T follicular helper cell (primary cell): ENCODE measurements at places on chromosomes 3 and 15.

- no peak for DNase-seq
Observed at GRCh38 chr15:68631601-68632051, 52.8 kb downstream of the CORO2B start.

DNA sequence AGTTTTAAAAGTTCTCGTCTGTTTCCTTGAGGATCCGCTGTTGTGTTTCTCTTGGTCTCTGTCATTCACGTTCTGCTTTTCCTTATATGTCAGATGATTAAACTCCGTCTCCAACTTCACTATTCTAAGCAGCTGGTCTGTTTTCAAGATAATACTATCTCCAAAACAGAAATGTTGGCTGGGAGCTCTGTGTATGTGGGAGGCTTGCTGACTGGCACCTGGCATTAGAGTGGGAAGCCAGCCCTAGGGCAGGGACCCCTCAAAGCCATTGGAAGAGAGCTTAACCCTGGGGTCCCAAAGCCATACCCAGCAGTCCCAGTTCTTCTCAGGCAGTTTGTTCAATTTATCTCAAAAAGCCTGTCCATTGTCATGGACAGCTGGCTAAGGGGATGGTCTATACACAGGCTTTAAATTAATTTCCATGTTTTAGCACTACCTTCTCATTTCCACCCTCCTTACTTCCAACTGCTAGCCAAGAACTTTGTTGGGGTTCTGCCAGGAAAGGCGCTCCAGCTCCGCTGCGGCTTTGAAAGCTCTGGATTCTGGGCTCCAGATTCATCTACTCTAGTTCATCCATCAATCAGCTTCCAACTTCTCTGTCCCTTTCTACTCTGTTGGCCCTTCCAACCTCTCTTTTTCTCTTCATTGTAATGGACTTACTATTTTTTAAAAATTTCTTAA is 9.2 kb downstream of the BTBD1 start:
- DNase-seq: no peak

- DNase-seq: no peak
Observed at GRCh38 chr3:186708983-186709679, 8.0 kb upstream of the KNG1 start.

- DNase-seq: no peak
Observed at GRCh38 chr3:143973259-143974021, 1.8 kb downstream of the DIPK2A start.

- DNase-seq: no peak
Observed at GRCh38 chr3:19190602-19191001, 42.3 kb downstream of the KCNH8 start.

DNA sequence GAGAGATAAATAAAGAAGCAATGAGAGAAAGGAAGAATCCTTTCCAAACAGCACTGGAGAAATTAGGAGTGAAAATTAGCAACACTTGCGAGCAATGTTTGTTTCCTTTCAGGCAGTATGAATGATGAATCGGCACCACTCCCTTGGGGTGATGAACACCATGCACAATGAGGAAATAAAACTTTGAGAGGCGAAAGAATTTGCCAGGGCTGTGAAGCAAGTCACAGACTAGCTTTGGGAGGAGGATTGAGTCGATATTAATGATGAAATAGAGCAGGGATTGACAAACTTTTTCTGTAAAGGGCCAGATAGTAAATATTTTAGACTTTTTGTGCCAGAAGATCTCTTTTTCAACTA is 237.7 kb downstream of the AGBL1 start:
- no peak for DNase-seq

- DNase-seq: no peak
Observed at GRCh38 chr3:182435860-182436259, 357.4 kb upstream of the ATP11B start.

GRCh38 chr3:2896308-2896939 is 213.8 kb downstream of the IL5RA start:
- no peak for DNase-seq

DNA sequence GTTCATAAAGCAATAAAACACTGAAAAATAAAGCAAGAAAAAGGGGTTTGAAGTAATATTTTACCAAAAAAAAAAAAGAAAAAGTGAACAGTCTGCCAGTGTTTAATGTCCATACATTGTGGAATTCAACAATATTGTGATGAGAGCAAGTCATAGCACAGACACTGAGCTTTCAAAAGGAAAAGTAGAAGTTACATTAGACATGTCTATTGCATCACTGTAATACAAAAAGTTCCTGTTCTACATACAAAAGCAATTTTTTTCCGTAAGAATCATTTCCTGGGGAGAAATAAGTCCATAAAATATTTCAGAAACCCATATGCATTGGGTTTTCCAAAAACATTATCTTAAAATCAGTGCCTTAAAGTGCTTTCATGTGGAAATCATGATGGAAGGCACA is 11.8 kb upstream of the HDC start:
- DNase-seq: no peak

DNA sequence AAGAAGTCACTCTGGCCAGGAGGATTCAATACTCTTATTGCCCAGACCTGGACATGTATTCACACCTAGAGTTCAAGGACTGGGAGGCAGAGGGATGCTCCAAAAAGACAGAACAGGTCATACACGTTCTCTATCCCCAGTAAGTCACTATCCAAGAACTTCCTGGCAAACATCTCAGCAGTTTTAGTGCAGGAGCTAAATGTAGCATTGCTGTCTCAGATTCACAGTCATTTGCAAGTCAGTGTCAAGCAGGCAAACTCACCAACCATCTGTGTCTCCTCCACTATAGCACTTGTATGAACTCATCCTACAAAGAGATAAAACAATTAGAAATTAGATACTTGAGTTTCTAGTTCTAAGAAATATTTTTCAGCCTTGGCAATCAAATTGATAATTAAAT is 38.4 kb downstream of the ABHD17C start:
- no peak for DNase-seq

GRCh38 chr15:70605606-70606410 is 157.6 kb downstream of the UACA start:
- no peak for DNase-seq

DNA sequence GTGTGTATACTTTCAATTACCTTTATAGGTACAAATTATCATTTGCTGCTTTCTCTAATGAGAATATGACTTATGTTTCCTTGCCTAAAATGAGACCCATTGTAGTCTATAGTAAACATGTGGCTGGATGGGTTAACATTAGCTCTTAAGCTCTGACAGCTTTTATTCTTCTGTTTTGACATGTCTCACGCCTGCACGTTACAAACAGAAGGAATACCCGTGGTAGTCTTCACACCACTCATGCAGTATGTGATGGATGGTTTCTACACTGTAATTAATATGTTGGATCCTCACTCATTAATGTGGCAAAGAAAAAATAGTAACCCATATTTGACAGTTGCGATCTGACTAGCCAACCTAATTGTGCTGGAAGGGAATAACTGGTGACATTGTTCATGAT is 133.4 kb upstream of the MITF start:
- DNase-seq: no peak

- no peak for DNase-seq
Observed at GRCh38 chr3:194930377-194931204, 244.9 kb downstream of the FAM43A start.

GRCh38 chr15:59948924-59949613 is 55.0 kb upstream of the FOXB1 start:
- no peak for DNase-seq

DNA sequence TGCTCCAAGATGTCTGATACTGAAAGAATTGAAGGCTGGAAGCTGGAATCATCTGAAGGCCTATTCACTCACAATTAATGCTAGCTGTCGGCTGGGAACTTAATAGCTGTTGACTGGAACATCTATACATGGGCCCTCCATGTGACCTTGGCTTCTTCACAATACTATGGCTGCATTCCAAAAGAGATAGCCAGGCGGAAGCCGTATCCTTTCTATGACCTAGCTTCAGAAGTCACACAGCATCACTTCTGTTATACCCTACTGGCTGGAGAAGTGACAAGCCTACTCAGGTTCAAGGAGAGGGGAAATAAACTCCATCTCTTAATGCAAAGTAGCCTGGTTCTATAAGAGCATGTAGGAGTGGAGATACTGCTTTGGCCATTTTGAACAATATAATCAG is 50.9 kb upstream of the SPRED1 start:
- DNase-seq: no peak

DNA sequence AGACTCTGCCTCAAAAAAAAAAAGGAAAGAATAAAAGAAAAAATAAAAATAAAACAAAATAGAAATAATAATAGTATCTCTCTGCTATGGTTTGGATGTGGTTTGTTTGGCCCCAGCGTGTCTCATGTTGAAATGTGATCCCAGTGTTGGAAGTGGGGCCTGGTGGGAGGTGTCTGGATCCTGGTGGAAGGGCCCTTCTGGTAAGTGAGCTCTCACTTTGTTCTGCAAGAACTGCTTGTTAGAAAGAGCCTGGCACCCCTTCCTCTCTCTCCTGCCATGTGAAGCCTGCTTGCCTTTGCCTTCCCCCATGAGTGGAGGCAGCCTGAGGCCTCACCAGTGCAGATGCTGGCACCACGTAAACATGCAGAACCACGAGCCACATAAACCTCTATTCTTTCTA is 26.3 kb downstream of the TMEM44 start:
- DNase-seq: no peak

GRCh38 chr3:57127891-57128518 is 37.1 kb downstream of the IL17RD start:
- no peak for DNase-seq

DNA sequence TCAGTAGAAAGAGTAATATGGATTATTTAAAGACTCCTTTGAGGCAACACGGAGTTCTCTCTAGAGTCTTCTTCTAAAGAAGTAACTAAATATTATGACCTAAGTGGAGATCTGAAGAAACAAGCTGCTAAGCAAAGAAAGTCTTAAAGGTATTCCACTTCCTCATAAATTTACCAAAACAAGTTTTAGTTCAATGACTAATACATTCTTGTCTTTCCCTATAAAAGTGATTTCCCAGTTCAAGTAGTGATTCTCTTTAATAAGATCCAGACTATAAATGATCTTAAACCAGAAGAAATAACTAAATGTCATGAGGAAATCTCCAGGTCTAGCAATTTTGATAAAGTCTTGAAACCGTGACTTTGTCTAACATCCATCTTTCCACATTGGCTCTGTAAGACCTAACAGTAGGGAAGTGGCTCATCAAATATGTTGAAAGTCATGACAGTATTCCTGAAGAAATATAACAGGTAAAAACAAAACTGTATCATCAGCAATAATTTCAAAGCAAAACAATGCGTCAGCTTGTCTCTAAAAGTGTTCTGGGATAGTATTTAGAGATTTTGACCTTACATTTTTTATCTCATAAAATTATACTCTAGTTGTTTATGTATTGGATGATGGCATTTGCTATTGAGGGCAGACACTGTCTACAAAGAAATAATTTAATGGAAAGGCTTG is 51.8 kb upstream of the NEDD4 start:
- no peak for DNase-seq

GRCh38 chr3:197430502-197430901 is 125.3 kb downstream of the BDH1 start:
- no peak for DNase-seq

- DNase-seq: no peak
Observed at GRCh38 chr15:67784090-67784781, 41.1 kb upstream of the SKOR1 start.

- DNase-seq: no peak
Observed at GRCh38 chr3:80785475-80785874, 976.0 kb downstream of the GBE1 start.

GRCh38 chr3:172622916-172623700 is 87.8 kb downstream of the NCEH1 start:
- peak; percentile 16 for DNase-seq

DNA sequence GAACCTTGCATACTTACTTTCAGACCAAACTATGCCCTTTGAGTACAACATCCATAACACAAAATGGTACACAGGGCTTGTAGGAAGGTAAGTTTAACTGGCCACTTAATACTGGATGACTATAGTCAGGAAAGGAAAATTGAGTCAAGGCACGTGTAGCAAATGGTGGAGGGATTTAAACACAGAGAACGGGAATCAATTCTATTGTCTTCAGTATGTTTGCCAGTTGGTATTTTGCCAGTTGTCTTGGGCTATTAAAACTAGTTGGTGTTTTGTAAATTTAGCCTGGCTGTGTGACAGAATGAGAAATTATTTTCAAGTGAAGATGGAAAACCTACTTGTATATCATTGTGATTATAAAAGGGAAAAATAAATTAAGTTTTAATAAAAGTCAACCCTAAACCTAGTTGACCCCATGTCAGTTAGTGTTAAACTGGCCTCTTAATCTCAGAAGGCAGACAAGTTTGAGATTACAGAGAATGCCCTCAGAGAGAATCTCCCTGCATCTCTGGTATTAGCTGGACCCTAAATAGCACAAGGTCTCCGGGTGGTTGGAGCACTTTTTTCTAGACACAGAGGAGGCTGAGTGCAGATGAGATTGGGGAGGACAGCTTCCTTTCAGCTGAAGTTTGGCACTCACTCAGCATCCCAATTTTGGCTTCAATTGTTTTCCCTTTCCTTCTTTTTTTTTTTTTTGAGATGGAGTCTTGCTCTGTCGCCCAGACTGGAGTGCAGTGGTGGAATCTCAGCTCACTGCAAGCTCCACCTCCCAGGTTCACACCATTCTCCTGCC is 91.2 kb downstream of the MB21D2 start:
- no peak for DNase-seq

GRCh38 chr15:78224023-78224411 is 10.3 kb downstream of the ACSBG1 start:
- DNase-seq: no peak

GRCh38 chr3:175737646-175738572 is 878.8 kb downstream of the NAALADL2 start:
- no peak for DNase-seq

- DNase-seq: no peak
Observed at GRCh38 chr15:69395991-69396390, 18.2 kb upstream of the KIF23 start.

DNA sequence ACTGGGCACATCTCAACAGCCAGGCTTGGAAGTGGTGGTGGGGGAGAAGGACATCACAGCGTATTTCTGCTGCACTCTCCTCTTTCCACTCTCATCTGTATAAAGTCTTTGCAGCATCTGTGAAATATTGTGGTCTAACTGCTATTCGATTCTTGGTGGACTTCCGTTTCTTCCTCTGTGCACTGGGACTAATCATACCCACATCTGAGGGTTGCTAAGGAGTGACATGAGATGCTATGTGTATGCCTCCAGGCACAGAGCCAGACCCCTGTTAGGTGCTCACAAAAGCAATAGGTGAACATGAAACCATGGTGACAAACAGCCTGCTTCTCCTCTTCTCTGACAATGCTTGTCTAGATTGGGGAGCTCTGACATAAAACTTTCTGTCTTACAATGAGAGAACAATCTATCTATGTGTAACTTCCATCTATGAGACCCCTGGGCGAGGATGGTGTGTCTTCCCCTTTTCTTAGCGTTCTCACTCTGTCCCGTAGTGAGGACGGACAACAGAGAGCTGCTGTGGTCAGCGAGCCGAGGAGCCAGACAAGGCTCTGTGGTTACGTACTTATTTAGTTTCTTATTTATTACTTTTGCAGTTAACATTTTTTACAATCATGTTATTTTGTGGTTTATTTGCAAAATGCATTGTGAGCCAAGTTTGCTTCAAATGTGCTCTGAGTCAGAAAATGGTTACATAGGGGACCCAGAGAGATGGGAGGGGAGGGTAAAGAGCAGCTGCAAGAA is 196.7 kb upstream of the TPRG1 start:
- DNase-seq: no peak

- DNase-seq: no peak
Observed at GRCh38 chr3:74787011-74787410, 172.6 kb upstream of the CNTN3 start.
